ENCODE measurements at places on chromosomes 7 and 10.

- no peak for DNase-seq
These were observed 4.7 kb upstream of the MRLN start for GRCh38 chr10:59757966-59758365.

DNA sequence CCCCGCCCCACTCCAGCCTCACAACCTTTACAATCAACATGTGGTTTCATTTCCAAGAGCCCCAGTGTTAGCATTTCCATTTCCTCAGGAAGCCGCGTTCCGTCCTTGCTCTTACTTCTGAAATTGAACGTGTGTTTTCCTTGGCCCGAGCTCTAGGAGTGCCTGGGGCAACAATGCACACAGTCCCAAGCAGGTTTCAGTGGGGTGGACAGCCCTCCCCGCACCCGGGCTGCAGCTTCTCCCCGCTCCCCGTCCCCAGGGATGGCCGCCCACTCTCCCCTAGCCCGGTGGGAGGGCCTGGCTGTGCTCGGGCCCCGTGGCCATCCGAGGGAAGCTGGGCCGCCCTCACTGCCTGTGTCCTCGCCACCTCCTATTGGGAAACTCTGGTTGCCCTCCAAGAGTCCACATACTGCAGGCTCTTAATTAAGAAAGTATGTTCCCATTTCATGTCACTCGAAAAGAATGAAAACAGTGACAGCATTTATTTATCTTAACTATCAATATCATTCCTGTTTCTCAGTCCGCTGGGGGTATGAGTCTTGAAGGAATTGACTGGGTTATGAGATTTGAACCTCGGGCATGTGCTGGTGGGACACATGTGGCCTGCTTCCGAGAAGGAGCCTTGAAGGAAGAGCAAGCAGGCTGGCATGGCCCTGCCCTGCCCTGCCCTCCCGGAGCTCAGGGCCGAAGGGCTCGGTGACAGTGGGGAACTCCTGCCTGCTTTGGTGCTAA is 163.8 kb downstream of the GRK5 start:
- no peak for DNase-seq

DNA sequence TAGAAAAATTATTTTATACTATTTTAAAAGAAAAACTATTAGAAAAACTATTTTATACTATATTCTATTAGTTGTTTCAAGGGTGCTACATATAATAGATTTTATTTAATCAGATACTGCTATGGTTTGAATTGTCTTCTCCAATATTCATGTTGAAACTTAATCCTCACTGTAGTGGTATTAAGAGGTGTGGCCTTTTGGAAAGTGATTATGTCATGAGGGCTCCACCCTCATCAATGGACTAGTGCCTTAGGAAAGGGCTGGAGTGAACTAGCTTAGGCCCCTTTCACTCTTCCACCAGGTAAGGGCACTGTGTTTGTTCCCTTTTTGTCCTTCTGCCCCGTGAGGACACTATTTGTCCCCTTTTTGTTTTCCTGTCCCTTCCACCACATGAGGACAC is 111.6 kb downstream of the ATE1 start:
- no peak for DNase-seq

DNA sequence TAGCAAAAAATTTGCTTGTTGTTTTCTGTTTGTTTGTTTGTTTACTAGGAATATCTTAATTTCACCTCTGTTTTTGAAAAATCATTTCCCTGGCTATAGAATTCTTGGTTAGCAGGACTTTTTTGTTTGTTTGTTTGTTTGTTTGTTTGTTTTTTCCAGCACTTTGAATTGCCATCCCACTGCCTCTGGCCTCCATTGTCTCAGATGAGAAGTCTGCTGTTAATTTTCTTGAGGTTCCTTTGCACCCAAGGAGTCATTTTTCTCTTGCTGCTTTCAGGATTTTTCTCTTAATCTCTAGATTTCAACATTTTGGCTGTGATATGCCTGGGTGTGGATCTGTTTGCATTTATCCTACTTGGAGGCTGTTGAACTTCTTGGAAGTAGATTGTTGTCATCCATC is 105.7 kb downstream of the FOXL3 start:
- DNase-seq = no peak

DNA sequence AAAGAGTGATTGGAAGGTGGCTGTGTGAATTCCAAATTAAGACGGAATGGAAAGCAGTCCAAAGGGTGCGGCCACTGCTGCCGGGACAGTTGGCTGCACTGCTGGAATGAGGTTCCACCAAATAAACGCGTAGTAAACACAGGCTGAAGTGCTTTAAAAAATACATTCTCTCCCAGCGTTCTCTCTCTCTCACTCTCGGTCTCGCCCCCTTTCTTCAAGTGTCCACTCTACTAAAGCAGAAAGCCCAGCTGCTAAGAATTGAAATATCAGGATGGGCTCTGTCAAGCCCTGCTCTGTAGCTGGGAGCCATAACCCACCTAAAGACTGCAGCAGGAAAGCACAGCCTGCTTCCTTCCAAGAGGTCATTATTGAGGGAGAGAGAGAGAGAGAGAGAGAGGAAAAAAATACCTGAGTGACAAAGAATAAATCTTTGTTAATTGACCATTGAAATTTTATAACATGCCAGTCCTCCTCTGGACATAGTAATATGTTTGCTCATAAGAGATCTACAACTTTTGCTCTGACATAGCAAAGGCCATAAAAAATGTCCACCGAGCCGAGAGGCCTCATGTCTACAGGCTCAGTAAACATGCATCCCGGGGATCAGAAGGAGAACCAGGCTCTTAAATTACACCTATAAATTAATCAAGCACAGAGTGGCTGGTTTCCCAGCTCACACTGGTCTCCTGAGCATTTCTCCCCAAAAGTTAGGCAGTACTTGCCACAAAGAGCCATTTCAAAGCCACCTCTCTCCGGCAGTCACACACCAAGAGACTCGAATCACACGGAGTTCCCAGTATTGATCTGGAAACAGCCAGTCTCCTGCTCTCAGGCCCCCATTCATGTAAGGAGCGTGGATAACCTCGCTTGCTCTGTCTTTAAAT is 72.8 kb downstream of the FGFR2 start:
- no peak for DNase-seq

DNA sequence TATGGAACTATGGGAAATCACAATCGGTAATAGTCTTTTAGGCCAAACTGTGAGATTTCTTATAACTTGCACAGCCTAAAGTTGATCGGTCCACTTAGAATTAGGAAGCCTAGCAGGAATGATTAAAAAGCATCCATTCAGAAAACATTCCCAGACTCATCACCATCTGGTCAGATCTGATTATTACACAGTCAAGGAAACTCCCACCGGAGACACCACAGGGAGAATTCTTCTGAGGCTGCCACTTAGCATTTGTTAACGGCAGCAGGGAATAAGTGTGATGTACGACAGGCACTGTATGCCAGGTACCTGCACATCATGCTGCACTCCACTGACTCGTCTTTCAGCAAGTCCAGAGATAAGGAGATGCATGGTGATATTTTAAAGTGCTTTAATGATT is 227.6 kb upstream of the STEAP1 start:
- DNase-seq = no peak

DNA sequence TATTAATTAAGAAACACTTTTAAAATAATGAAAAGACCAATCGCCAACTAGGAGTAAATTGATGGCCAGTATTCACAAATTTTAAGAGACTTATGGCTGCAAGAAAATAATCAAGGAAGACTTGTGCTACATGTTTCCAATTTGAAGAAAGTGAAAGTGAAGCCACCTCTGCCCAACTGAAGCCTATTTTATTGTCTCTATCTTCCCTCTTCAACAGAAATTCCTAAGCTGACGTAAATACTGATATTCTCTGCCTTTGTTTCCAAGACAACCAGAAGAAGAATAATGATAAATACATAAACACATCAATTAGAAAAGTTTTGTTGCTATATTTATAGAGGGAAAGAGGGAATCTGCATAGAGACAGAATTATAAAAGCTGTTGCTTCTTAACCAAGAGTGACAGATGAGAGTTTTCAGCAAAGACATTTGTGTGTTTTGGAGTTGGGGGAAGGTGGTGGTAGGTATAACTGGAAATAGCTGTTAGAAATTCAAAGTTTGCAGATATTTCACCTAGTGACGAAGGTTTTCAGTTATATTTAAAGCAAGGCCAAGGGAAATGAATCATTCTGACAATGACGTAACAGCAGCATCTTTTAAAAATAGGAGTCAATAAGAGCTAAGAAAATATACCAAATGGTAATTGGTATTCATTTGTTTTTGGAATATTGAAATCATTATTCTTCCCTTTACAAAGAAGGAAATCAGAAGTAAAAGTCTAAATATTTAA is 576.6 kb upstream of the SORCS1 start:
- no peak for DNase-seq

DNA sequence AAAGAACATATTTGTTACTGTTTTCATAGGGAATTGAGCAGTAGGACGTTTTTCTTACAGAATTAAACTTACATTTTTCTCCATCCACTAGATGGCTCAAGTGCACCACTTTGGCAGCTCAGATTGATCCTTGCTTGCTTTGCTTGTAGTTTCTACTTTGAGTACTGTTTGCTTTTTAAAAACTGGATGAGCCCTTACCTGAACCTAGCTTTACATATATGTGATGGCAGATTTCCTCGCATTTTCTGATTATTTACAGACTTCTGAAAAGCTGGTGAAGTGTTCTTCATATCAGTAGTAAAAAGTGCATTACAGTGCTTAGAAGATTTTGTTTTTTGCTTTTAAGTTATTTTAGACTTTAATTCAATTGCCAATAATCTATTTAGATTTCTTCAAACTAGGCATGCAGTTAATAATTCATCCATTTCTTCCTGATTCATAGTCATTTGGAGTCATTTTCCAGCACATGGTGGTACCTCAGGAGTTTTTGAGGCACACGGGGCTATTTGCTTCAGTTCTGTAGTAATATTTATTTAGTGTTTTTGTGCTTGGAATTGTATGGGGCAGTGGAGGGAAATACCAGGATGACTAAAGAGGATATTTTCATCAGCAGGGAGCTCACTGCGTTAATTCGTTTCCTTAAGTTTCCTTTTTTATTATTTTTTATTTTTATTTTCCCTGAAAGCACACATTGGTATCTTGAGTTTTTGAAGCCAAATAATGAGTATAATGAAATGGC is 57.3 kb downstream of the MAPK8 start:
- no peak for DNase-seq

DNA sequence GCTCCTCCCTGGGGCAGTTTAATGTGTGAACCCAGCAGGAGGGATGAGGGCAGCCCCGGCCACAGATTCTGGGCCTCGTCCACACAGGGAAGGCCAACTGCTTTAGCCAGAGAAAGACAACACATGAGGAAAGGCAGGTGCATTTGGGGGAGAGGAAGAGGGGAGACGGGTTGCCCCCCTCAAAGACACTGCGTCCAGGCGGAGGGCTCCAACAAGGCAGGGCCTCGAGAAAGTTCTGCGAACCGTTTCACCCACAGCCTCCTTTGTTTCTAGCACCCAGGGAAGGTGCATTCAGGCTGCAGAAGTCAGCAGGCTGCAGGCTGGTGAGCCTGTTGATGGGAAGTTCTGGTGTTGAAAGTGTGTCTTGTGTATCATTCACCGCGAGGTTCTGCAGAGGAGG is 10.1 kb downstream of the FOXL3 start:
- DNase-seq = no peak

- DNase-seq = no peak
These were observed 206.9 kb downstream of the EBF3 start for GRCh38 chr10:129756912-129757901.

GRCh38 chr10:32629910-32630309 is 184.0 kb downstream of the CCDC7 start:
- DNase-seq = no peak

DNA sequence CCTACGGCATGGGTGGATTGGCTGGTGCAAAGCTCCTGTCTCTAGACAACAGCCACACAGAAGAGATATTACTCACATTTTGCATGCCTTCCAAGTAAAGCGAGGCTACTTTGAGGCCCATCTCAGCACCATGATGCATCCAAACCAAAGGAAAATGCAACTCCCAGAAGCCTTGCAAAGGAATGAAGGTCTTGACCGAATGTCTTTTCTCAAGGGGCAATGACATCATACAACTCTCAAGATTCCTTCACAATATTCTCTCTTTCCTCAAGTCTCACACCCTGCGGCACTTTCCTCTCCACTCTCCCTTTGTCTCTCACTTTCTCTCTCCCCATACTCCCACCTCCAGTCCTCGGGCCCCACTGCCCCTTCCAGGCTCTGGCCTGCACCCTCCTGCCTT is 44.8 kb upstream of the CPXM2 start:
- DNase-seq = no peak

DNA sequence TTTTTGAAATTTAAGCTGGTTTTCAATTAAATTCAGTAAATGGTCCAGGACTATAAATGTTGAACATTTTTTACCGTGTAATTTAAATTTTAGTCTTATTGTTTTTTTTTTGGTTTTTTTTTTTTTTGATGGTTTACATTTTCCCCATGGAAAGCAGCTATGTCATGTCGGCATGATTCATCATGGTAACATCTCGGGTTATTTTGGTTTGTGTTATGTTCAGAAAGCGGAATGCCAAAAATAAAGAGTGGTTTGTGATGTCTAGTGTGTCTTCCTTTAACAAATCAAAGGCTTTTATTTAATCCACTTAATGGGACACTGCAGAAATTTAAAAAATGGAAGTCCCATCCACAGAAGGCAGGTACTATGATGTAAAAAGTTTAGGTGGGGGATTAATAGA is 58.5 kb downstream of the TRUB1 start:
- DNase-seq = no peak

GRCh38 chr7:141715018-141715417 is 6.9 kb downstream of the WEE2 start:
- DNase-seq = no peak

DNA sequence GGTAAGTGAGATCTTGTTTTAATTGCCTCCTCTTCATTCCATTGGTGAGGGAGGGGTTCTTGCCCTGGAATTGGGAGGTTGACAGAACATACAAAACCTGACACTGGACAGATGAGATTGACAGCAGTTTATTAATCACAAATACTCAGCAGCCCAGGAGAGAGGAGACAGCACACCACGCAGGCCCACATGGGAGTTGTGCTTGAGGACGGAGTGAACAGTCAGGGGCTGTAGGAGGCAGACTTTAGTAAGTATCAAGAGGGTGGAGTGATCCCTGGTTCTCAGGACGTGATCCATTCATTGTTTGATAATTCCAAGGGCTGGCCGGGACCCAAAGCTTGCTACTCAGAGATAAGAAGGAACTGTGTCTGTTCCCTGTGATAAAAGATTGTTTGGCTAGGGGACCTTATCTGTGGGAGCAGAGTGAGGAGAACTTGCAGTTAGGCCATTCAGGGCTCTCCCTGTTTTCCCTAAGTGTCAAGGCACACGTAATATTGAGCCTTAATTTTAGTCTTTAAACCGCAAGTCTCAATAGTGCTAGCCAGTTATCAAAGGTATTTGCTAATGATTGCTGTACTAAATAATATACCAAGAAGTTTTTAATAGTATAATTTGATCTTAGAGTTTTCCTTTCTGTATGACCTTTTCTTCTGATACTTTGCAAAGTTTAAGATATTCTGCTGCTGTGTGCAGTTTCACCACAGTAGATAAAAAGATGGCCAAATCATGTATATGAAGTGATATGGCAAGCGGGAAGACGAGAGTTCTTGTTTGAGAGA is 14.5 kb downstream of the CAPZA2 start:
- DNase-seq = no peak

- DNase-seq = no peak
These were observed 54.3 kb downstream of the BAIAP2L1 start for GRCh38 chr7:98346515-98347069.

DNA sequence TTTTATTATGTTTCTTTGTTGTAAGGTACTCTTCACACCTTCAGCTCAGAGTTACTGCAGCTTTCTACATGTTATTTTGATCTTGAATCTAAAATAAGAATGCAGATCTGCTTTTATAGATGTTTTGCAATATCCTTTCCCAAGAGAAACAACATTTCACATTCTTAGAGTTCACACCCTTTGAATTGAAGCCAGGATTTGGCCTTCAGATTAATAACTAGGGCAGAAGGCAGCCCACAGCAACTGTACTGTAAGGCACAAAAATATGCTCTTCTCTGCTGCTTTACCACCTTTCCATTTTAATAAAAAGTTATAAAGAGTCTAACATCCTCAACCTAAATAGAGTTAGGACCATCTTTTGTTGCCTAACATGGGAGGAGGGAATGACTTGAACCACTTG is 224.7 kb downstream of the LHFPL3 start:
- no peak for DNase-seq
